NCI-H446 (cell line): ENCODE measurements at places on chromosomes 6 and 20.

DNA sequence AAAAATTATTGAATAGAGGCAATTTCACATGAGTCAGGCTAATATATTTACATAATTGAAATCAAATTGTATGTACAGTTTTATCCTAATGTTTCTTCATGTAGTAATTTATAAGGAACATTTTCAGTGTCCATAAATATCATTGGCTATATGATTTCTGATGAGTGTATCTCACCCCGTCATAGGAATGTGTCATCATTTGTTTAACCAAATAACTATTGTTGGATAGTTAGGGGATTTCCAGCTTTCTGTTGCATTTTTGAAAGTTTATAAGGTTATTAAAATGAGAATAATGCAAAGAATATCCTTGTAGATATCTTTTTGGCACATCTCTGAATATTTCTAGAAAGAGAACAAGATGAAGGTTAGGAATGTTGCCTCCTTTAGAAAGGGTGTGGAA, 39.0 kb downstream of the SYTL3 start:
- DNase-seq = no peak

GRCh38 chr6:71197267-71197666, 91.3 kb upstream of the OGFRL1 start:
- DNase-seq = no peak

- DNase-seq = no peak
Measured at GRCh38 chr6:70118670-70119069, 184.2 kb downstream of the COL9A1 start.

GRCh38 chr6:47447722-47448121, 29.9 kb upstream of the CD2AP start:
- DNase-seq = no peak

- no peak for DNase-seq
Measured at GRCh38 chr6:156794546-156795354, 17.6 kb downstream of the ARID1B start.

GRCh38 chr20:8766868-8767390, 302.0 kb upstream of the PLCB4 start:
- no peak for DNase-seq

DNA sequence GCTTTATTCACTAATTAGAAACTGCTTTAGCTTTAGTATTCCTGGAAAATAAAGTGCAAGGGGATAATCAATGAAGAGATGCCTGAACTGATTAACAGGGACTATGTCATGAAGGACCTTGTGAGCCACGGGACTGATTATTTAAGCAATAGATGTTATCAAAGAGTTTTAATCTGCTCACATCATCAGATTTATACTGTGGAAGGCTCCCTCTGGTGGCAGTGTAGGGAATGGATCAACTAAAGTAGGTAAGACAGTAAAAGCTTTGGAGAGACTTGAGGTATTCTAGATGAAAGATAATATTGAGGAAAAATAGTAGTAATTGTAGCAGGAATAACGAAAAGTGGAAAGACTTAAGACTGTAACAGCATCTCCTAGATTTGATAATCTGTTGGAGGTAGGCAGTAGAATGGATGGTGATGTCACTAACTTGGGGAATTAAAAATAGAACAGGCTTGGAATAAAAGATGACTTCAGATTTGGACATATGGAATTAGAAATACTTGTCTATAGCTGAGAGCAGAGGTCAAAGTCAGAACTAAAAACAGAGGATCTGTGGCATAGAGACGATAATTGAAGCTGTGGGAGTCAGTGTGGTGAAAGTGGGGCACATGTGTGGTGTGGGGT, 80.3 kb upstream of the HTR1E start:
- peak; percentile 8 for DNase-seq

DNA sequence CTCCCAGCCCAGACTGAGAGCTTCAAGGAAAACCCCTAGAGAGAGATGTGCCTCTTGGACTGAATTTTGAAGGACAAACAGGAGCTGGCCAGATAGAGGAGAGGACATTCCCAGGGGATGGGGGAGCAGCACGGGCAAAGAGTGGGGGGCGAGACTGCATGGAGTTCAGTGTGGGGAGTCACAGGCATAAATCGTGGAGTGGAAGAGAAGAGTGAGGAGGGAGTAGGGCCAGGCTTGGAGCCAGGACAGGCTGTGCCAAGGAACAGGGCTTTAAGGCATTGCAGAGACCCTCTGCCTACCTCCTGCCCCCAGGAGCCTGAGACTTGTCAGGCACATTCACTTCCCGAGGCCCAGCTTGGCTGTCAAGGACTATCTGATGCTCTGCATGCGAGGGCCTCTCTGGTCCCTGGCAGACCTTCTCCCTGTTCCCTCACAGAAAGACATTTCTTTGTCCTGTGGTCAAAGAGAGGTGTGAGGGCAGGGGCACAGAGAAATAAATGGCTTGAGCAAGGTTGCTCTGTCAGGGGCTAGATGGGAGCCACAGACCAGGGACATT, 5.2 kb upstream of the SLC22A7 start:
- no peak for DNase-seq
